ENCODE measurements at places on chromosomes 12 and 14. TPM values are rescaled to one million over a fixed set of nuclear protein-coding genes. Genes with fewer than 3 reads are reported as not detected.

The ETNK1 gene
- total RNA-seq: 69.9 TPM

The CLEC7A gene
- 0.15 TPM for total RNA-seq

DNA sequence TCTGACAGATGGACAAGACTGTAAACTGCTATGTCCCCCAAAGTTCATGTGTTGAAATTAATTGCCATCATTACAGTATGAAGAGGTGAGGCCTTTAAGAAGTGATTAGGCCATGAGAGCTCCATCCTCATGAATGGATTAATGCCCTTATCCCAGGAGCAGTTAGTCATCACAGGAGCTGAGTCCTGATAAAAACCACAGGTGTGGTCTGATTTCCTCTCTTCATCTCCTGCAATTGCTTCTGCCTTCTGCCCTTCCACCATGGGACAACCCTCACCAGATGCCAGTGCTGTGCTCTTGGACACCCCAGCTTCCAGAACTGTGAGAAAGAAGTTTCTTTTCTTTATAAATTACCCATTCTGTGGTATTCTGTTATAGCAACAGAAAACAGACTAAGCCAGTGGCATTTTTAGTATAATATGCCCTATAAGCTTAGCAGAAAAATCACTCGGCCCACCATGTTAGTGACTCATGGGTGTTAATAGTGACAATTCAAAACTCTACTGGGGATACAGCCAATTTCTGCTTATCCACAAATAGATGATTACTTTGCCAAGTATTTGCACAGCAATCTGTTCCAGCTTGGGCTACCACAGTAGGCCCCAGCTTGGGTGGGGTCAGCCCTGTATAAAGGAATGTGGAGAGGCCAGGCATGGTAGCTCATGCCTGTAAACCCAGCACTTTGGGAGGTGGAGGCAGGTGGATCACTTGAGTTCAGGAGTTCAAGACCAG, 129.0 kb upstream of the BCL2L14 start:
- H3K36me3 ChIP-seq: no peaks in the 10 kb centered on the region
- H3K4me3 ChIP-seq: no peak overlapping the region
- DNase-seq: no peak

The TMED8 gene
- total RNA-seq: 7.7 TPM

- DNase-seq: no peak
- no peaks in the 10 kb centered on the region for H3K27me3 ChIP-seq
- H3K4me3 ChIP-seq: no peak overlapping the region
- H3K4me1 ChIP-seq: no peaks in the 10 kb centered on the region
Measured at GRCh38 chr12:82412246-82412645, 53.9 kb downstream of the METTL25 start.

The TMTC2 gene
- total RNA-seq: 3.6 TPM

The CABP1 gene
- total RNA-seq: not detected

GRCh38 chr12:130353081-130353480, 15.4 kb downstream of the PIWIL1 start:
- H3K36me3 ChIP-seq: no peaks in the 10 kb centered on the region
- DNase-seq: no peak
- no peak overlapping the region for H3K27ac ChIP-seq
- H3K27me3 ChIP-seq: peaks cover 4% of the 10 kb centered on the region
- no peak overlapping the region for H3K4me3 ChIP-seq

- DNase-seq: no peak
- no peak overlapping the region for H3K4me3 ChIP-seq
- H3K36me3 ChIP-seq: peaks cover 3% of the 10 kb centered on the region
- H3K4me1 ChIP-seq: no peaks in the 10 kb centered on the region
- no peak overlapping the region for H3K27ac ChIP-seq
- no peaks in the 10 kb centered on the region for H3K27me3 ChIP-seq
Measured at GRCh38 chr12:57813971-57814772, 4.4 kb downstream of the AVIL start.
